ENCODE measurements at places on chromosomes 7 and 10. TPM values are rescaled to one million over a fixed set of nuclear protein-coding genes. Genes with fewer than 3 reads are reported as not detected.

Gene RBP4
- 1.0 TPM for total RNA-seq

Gene ERVW-1
- not detected for total RNA-seq

DNA sequence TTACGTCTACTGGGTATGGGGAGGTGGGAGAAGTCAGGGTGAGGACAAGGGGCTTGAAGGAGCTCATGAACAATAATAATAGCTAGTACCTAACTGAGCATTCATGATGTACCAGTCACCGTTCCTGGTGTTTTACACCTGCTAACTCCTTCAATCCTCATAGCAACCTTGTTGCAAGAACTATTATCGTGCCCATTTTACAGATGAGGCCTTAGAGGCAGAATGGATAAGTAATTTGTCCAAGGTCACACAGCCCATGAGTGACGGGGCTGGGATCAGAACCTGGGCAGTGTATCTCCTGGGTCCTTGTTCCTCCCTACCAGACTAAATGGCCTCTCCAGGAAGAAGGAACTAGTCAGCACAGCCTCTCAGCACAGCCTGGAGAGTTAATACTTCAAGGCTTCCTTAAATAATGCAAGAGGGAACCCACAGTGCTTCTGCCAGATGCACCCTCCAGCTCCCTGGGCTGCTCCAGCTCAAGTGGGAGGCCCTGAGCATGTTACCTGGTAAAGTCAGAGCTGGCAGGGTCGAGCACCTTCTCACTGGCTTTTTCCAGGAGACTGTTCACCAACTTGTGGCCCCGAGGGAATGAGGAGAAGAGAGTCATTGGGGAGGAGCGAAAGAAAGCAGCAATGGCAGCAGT, 28.8 kb downstream of the RRP12 start:
- DNase-seq = no peak

DNA sequence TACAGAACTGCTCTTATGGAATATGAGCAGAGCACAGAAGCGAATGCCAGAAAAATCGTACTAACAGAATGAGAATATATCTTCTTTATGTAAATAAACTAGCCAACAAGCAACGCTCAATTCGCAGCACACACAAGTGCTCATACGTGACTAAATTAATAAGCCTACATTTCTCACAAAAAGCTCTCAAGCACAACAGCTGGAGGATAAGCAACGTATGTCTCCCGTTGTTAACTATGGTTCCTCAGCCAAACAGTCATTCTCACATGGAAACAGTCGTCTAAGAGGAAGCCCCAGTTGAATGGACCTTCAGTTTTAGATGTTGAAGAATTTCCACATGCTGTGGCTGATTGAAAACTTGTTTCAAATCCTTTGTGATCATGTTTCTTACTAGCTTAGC, 110.4 kb downstream of the PKD1L1 start:
- DNase-seq = no peak

GRCh38 chr7:37665352-37666022, 18.1 kb upstream of the GPR141 start:
- DNase-seq = no peak

GRCh38 chr10:59087486-59087885, 89.0 kb upstream of the PHYHIPL start:
- DNase-seq = no peak

GRCh38 chr10:101062232-101063049, 652 bp downstream of the KAZALD1 start:
- DNase-seq = peak; percentile 56

- no peak for DNase-seq
Observed at GRCh38 chr7:145104400-145104799, 268.5 kb upstream of the TPK1 start.

- DNase-seq = no peak
Observed at GRCh38 chr10:96470116-96470743, 43.5 kb downstream of the TLL2 start.

- DNase-seq = no peak
Observed at GRCh38 chr7:85521108-85521694, 334.3 kb upstream of the SEMA3D start.

GRCh38 chr10:110378533-110379108, 73.9 kb upstream of the SMNDC1 start:
- no peak for DNase-seq

DNA sequence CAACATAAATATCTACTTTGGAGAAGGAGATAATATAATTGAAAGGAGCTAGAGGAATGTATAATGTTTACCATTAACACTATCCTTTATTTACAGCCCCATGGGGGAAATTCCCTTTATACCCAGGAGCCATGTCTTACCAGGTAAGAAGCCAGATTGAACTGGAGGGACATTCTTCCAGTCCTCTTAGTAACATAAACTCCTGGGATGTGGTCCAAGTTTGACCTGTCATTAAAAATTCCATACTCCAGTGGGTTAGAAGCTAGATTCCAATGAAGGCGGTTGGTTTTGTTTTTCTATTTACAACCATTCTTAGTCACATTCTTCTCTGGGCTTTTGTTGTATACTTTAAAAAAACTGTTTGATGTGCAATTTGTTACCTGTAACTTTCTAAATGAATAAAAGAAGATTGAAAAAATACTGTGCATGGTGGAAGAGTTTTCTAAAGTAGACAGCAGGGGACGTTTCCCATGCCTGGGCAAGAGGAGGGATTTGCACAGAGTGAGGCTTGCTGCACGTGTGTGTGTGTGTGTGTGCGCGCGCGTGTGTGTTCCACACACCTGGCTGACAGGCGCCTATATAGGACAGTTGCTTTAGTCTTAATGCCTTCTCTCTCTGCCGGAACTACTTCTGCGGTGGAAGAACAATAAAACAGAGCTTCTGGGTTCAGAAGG, 2.0 kb downstream of the PLCE1 start:
- no peak for DNase-seq

All from psoas muscle (tissue), 8 donors.